ENCODE measurements at places on chromosomes 16 and 17.

GRCh38 chr16:85730186-85730465 is 20.8 kb downstream of the C16orf74 start:
- DNase-seq, result no peak

GRCh38 chr16:79554912-79555311 is 45.6 kb downstream of the MAF start:
- no peak for DNase-seq

- DNase-seq, result peak; percentile 8
Observed at GRCh38 chr16:80803339-80804055, 901 bp downstream of the CDYL2 start.

DNA sequence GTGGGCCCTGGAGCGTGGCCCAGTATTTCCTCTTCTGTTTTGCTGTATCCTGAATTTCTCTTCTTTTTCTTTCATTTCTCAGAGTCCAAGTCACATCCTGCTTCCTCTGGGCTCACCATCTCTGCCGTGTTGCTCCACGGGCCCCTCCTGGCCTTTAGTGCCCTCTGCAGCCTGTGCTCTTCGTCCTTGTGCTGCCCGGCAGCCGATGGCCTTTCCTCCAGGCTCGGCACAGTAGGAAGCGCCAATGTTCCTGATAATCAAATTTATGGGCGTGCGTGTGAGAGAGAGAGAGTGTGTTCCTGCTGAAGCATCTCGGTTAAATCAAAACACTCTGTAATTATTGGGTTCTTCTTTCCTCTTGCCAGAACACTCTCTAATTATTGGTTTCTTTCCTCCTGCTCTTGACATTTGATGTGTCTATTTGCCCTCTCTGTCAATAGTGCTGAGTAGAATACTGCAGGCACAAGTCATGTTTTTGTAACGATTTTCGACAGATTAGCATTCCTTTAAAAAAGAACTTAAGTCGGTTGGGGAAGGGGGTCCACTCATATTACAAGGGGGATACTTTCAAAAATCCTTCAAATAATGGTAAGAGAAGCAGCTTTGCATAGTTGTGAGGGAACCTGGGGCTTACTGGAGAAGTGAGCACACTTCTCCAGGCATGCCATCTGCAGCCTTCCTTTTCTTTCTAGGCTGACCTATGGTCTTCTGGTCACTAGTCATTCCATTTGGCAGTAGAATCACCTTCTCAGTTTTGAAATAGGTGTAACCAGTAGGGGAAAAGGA is 126.6 kb downstream of the RPTOR start:
- no peak for DNase-seq

GRCh38 chr16:89890200-89890599 is 16.8 kb downstream of the TCF25 start:
- DNase-seq, result no peak

- peak; percentile 31 for DNase-seq
Observed at GRCh38 chr17:75808905-75809621, 24.5 kb downstream of the UNK start.

GRCh38 chr17:75241996-75242460 is 19.4 kb downstream of the GGA3 start:
- no peak for DNase-seq

- DNase-seq, result no peak
Observed at GRCh38 chr17:32485261-32486110, 1.3 kb upstream of the CDK5R1 start.

- DNase-seq, result no peak
Observed at GRCh38 chr17:70787721-70788300, 618.5 kb downstream of the KCNJ2 start.

- DNase-seq, result no peak
Observed at GRCh38 chr16:56885446-56886162, 20.6 kb downstream of the SLC12A3 start.

- DNase-seq, result no peak
Observed at GRCh38 chr17:79866791-79867518, 27.7 kb upstream of the CBX4 start.

- DNase-seq, result peak; percentile 85
Observed at GRCh38 chr16:56382901-56383355, 42.4 kb downstream of the AMFR start.

- no peak for DNase-seq
Observed at GRCh38 chr16:3479654-3480216, 15.6 kb downstream of the C16orf90 start.

GRCh38 chr17:49456183-49456965 is 38.7 kb upstream of the NGFR start:
- no peak for DNase-seq

DNA sequence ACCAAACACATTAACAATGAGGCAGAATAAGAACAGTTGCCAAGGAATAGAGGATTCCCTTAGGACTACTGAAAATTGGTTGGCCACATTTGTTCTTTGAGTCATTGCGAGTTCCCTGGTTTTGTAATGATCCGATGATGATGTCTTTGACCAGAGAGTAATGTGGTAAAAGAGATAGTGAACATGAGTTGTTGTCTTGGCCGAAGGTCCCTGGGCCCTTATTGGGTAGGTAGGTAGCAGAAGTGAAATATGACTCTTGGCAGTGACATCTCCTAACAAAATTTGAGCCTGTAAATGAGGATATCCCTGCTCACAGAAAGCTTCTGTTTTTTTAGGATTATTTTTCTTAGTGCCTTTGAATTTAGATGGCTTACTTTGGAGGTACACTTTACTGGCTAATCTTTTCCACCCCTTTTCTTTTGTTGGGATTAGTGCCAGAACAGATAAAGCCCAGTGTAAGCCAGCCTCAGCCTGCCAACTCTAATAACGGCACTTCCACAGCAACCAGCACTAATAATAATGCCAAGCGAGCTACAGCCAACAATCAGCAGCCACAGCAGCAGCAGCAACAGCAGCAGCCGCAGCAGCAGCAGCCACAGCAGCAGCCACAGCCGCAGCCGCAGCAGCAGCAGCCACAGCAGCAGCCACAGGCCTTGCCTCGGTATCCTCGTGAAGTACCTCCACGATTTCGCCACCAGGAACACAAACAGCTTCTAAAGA is 47.2 kb downstream of the TNRC6A start:
- DNase-seq, result no peak

- no peak for DNase-seq
Observed at GRCh38 chr17:12987120-12987519, 30.7 kb downstream of the ELAC2 start.

GRCh38 chr16:17106243-17106791 is 364.4 kb downstream of the XYLT1 start:
- no peak for DNase-seq

GRCh38 chr17:17810084-17810894 is 26.5 kb downstream of the SREBF1 start:
- DNase-seq, result no peak

GRCh38 chr17:13491916-13492736 is 109.6 kb downstream of the HS3ST3A1 start:
- no peak for DNase-seq

GRCh38 chr17:48459070-48459844 is 29.2 kb upstream of the SKAP1 start:
- no peak for DNase-seq

GRCh38 chr16:81353895-81354294 is 39.1 kb downstream of the GAN start:
- no peak for DNase-seq

DNA sequence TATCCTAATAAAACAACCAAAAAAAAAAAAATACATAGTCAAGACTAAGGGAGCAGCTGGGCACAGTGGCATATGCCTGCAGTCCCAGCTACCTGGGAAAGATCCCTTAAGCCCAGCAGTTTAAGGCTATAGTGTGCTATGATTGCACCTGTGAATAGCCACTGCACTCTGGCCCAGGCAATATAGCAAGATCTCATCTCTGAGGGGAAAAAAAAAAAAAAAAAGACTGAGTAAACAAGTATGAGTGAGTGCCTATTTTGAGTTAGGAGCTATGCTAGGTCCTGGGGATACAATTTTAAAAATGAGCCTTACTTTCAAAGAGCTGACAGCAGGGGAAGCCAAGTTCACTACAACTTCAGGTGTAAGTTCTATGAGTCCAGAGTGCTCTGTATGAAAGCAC is 55.4 kb downstream of the GRB2 start:
- no peak for DNase-seq

DNA sequence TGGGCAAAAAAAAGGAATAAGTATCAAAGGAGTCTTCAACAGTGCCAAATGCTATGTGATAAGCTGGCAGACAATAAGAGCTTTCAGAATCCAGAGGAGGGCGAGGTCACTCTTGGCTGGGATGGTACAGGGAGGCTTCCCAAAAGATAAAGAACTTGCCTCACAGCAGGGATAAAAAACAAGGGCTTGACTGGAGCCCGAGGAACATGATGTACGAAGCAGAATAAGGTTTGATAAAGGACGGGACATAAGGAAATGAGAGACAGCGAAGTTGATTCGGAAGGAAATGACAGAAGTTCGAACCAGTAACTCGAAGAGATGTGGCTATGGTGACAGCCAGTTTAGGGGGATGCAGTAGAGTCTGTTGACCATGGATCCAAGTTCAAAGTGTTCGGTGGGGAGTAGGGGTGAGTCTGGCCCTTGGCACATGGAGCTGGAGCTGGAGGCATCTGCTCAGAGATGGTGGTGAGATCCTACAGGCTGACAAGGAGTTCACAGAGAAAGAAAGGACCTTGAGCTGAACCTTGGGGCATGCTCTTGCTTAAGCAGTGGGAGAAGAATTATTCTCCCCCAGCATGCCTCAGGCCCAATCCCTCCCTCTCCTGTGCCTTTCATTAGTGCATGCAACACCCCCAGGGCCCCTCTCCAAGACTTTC is 137.6 kb upstream of the RCVRN start:
- no peak for DNase-seq

- DNase-seq, result no peak
Observed at GRCh38 chr17:17183744-17184143, 22.4 kb downstream of the PLD6 start.

GRCh38 chr16:6726621-6727020 is 606.0 kb upstream of the RBFOX1 start:
- DNase-seq, result no peak

- DNase-seq, result no peak
Observed at GRCh38 chr17:56505154-56505756, 88.2 kb upstream of the NOG start.

DNA sequence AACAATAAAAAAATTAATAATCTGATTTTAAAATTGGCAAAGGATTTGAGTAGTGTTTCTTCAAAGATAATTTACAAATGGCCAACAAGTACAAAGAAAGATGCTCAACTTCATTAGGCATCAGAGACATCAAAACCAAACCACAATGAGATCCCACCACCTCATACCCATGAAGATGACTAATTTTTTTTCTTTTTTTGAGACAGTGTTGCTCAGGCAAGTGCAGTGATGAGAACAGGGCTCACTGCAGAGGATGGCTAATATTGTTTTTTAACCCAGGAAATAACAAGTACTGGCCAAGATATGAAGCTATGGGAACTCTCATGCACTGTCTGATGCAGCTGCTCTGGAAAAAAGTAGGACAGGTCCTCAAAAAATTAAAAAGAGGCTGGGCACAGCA is 14.9 kb downstream of the WDR45B start:
- no peak for DNase-seq

GRCh38 chr16:10883004-10883403 is 6.0 kb downstream of the CIITA start:
- peak; percentile 18 for DNase-seq

DNA sequence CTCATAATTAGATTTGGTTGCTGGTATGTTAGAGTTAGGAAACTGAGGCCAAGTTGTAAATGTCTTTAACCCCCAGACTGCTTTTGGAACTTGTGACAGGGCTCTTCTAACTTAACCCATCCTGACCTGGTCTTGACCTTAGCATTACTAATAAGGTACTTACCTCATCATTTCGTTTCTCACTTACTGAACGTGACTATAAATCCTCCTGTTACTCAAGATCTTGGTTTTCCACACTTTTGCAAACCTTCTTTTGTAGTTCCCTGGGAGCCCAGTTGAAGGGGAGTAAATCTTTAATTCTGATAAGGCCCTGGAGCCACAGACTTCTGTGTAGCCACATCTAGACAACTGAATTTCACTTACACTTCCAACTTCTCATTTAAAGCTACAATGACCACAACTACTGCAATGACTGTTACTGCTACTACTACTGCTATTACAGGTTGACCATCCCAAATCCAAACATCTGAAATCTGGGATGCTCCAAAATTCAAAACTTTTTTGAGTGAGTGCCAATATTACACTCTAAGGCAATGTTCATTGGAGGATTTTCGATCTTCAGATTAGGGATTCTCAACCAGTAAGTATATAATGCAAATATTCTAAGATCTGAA is 248.8 kb upstream of the TBX2 start:
- DNase-seq, result no peak

DNA sequence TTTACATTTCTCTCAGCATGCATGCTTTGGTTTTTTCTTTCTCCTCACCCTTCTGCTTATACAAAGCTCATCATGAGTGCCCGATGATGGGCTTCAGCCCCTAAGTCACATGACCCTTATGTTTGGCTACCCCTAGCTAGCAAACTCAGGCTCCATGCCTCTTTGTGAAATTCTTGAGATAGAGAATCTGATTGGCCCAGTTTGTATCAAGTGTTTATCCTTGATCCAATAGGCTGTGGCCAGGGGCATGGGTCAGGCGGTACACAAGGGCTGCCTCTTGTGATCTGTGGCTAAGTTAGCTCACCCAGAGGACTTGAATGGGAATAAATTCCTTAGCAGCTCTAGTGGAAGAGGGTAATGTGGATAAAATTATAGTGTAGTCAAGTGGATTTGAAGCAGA is 11.5 kb upstream of the TOX3 start:
- DNase-seq, result no peak

DNA sequence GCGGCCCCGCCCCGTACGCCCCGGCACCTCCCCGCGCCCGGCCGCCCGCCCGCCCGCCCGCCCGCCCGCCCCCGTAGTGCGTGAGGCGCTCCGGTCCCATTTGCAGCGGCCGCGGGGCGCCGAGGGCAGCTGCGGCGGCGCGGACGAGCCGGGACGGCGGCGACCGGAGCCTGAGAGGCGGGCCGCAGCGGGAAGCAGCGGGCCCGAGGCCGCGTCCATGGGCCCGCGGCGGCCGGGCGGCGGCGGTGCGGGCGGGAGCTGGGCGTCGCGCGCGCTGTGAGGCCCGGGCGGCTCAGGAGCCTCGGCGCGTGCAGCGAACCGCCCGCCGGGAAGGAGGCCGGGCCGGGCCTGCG is at the start of gene MPRIP:
Gene MPRIP (plus strand): TSS at position 74 of the 353 bp plus-strand sequence. CDS start 392 bp downstream, outside the sequence.
- no peak for DNase-seq

GRCh38 chr16:25093208-25094061 is 18.1 kb upstream of the LCMT1 start:
- DNase-seq, result no peak

DNA sequence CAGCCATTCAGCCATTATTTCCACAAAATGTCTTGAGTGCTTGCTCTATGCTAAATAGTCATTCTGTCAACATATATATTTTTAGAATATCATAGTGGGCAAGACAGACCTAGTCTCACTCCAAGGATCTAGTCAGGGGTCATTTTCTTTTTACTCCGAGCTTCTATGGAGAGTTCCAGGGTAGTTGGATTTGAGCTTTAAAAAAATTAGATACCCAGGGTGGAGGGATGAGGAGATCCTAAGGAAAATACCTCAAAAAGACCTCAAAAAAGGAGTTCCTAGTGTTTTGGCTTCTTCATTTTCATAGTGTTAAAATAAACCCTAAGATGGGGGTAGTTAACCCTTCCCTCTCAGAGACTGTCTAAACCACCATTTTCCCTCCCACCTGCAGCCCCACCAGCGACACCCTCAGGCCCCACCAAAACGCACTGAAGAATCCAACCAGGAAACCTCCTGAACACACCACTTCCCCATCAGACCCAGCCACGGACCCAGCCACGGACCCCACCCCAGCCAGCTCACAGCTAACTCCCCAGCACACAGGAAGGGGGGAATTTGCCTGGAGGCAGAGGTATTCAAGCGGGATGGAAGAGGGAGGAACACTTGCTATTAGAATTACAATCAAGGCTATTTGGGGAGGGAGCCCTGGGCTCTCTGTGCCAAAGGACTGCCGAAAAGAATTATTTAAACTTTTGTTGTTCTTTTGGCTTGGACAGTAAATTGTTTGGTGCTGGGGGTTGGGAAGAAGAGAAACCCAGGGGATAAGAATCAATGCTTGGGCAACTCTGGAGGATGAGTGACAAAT is 2.2 kb downstream of the ETV4 start:
- no peak for DNase-seq

Measured in RWPE1 (cell line).